Activated CD4-positive, alpha-beta T cell treated with anti-CD3 and anti-CD28 coated beads, Interleukin-2, amount 10 ng/mL, durations not matched to agents 24 days and 14 days (primary cell): ENCODE measurements at places on chromosomes 3 and 15. TPM values are rescaled to one million over a fixed set of nuclear protein-coding genes. Genes with fewer than 3 reads are reported as not detected.

IQCF5 gene
- not detected in 2 replicates for total RNA-seq

WDR93 gene
- total RNA-seq: not detected in 2 replicates

TRPM1 gene
- total RNA-seq: not detected in 2 replicates

KLHL40 gene
- not detected in 2 replicates for total RNA-seq

SEMA6D gene
- not detected in 2 replicates for total RNA-seq

UACA gene
- total RNA-seq: 0.40 and 0.68 TPM in 2 replicates

DNA sequence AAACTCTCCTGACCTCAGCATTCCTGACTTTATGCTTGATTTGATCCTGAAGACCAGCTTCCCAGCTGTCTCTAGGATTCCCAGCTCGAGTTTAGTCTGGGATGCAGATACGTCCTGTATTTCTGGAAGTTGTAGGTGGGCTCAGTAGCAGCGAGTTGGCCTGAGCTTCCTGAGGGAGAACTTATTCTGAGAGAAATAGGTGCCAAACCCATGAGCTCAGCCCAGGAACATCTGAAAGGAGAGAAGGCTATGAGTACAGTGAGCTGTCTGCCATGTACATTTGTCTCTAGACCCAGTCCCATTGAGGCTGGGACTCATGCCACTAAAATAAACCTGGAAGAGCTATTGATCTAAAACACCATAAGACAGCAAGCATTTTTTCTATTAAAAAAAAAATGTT, 36.6 kb upstream of the SLC9A9 start:
- no peak overlapping the region for H3K27ac ChIP-seq
- H3K4me3 ChIP-seq: no peak overlapping the region
- peaks cover 20% of the 10 kb centered on the region for H3K27me3 ChIP-seq
- H3K36me3 ChIP-seq: no peaks in the 10 kb centered on the region
- no peaks in the 10 kb centered on the region for H3K4me1 ChIP-seq
- no peak for DNase-seq

DNA sequence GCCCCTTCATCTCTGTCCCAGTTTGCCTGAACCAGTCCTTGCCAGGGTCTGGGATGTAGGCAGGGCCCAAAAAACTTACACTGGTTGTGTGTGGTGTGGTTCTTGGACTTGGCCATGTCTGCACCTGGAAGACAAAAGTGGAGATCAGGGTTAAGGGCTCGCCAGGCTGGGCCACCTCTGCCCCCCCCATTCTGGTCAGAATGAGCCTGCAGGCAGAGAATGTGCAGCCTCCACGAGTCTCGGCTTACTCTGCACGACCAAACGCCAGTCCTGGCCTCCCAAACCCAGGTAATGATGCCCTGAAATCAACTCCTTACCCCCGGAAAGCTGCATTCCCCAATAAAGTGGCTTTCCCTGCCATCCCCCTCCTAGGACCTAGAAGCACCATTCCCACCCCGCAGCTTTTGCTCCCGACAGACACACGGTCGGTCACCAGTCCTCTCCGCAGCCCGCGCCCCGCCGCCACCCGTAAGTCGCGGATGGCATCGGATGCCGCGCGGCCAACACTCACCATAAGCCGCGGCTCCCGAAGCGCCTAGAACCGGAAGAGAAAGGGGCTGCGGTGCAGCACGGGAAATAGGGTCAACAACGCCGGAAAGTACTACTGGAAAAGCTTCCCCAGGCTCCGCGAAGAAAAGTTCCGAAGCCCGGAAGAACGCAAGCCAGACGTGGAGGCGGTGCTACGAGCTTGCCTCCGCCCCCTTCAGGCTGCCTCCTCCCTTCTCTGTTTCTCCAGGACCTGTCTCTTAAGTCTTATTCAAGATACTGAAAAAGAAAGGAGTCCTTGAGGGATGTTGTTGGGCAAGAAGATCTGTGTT, at the start of gene RPL29:
RPL29 (minus strand) TSS at position 550 of the 818 bp plus-strand sequence; CDS start at position 116, 434 bp downstream.
- H3K4me1 ChIP-seq: peaks cover 20% of the 10 kb centered on the region
- H3K4me3 ChIP-seq: peak within 1 kb of the TSS; percentile 90
- H3K27me3 ChIP-seq: peaks cover 16% of the 10 kb centered on the region
- peaks cover 47% of the 10 kb centered on the region for H3K36me3 ChIP-seq
- DNase-seq: peak; percentile 98

DNA sequence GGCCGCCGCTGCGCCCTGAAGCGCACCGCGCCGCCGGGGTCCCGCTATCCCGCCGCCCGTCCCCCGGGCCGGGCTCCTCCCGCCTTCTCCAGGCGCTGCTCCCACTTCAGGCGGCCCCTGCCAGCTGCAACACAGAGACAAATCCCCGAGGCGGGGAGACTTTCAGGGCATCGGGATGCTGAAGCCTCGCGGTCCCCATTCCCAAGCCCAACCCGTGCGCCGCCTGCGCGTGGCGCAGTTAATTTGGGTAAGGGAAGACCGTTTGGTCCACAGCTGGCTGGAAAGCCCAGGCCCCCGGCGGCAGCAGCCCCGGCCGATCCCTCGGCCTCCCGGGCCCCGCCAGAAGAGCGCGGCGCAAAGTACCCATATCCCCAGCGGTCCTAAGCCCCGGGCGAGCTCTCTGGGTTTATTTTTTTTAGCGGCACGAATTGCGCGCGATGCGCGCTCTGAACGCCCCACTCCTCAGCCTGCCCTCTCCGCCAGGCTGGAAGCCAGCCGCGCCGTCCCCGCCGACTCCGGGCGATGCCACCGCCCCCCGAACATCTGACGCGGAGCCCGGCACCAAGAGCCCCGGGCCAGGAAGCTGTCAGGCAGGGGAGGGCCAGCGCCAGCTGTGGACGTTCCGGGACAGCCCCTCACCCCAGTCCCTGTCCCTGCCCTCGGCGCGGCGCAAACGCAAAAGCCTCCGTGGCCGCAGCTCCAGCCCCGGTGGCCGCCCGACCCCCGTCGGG, 517 bp downstream of the FBN1 start:
- H3K4me1 ChIP-seq: peaks cover 2% of the 10 kb centered on the region
- peaks cover 50% of the 10 kb centered on the region for H3K27me3 ChIP-seq
- peak overlapping the region; percentile 73 for H3K4me3 ChIP-seq
- DNase-seq: peak; percentile 68
- no peaks in the 10 kb centered on the region for H3K36me3 ChIP-seq

- H3K4me1 ChIP-seq: peaks cover 7% of the 10 kb centered on the region
- peaks cover 6% of the 10 kb centered on the region for H3K27me3 ChIP-seq
- DNase-seq: no peak
- H3K4me3 ChIP-seq: no peak overlapping the region
- no peaks in the 10 kb centered on the region for H3K36me3 ChIP-seq
- no peak overlapping the region for H3K27ac ChIP-seq
These were observed 17.2 kb downstream of the ST3GAL6 start for GRCh38 chr3:98780343-98780742.

DNA sequence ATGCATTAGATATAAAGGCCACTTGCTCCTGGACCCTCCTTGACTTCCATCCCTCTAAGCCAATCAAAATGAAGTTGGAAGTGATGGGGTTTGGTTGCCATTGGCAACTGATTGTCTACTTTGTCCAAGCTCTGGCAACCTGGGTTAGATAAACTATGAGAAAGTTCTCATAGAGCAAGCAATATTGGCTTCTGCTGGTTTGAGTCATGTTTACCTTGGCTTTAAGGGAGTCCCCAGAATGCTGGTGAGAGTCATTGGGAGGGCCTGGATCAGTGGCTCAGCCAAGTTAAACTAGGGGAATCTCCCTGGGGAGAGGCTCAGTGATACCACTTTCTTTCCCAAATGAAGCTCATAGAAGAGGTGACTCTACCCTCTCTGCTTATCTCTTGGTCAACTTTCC, 176.3 kb upstream of the ROPN1 start:
- no peak overlapping the region for H3K27ac ChIP-seq
- H3K4me3 ChIP-seq: no peak overlapping the region
- DNase-seq: no peak
- H3K27me3 ChIP-seq: no peaks in the 10 kb centered on the region

DNA sequence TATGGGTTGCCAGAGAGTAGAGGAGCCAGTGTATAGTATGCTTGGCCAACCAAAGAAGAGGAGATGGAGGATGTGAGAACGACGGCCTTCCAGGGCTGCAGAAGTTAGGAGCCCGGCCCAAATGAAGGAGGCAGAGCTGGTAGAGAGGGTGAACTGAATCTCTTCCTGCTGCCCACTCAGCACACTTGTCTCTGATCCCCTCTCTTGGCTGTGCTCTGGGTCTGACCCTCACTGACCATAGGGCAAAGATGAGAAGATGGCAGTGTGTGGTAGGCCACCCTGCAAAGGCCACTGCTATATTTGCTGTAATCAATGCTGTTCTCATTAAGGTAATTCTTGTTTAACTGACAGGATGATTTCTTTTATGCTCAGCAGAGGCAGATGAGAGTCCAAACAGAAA, 256.0 kb downstream of the OCA2 start:
- no peaks in the 10 kb centered on the region for H3K4me1 ChIP-seq
- no peak overlapping the region for H3K27ac ChIP-seq
- H3K27me3 ChIP-seq: no peaks in the 10 kb centered on the region
- H3K4me3 ChIP-seq: no peak overlapping the region

- H3K36me3 ChIP-seq: no peaks in the 10 kb centered on the region
- H3K4me3 ChIP-seq: no peak overlapping the region
- DNase-seq: no peak
- H3K4me1 ChIP-seq: no peaks in the 10 kb centered on the region
- no peak overlapping the region for H3K27ac ChIP-seq
These were observed 22.0 kb upstream of the ARPP21 start for GRCh38 chr3:35617370-35617769.

DNA sequence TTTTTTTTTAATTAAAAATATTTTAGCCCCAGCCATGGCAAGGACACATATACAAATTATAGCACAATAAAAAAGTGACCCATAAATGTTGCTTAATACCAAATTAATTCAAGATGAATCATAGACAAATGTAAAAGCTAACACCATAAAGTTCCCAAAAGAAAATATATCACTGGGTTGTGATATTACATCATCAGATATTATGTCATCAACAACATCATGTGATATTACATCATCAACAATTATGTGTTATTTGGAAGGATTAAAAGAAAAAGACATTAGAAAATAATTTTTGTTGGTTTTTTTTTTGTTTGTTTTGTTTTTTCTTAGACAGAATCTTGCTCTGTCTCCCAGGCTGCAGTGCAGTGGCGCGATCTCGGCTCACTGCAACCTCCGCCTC, 34.5 kb upstream of the ABHD10 start:
- no peak overlapping the region for H3K27ac ChIP-seq
- no peaks in the 10 kb centered on the region for H3K36me3 ChIP-seq
- H3K4me1 ChIP-seq: no peaks in the 10 kb centered on the region
- no peak for DNase-seq
